Activated B cell treated with CpG ODN at 0.5 μM for 24 hours (primary cell): ENCODE measurements at places on chromosomes 1 and 21.

DNA sequence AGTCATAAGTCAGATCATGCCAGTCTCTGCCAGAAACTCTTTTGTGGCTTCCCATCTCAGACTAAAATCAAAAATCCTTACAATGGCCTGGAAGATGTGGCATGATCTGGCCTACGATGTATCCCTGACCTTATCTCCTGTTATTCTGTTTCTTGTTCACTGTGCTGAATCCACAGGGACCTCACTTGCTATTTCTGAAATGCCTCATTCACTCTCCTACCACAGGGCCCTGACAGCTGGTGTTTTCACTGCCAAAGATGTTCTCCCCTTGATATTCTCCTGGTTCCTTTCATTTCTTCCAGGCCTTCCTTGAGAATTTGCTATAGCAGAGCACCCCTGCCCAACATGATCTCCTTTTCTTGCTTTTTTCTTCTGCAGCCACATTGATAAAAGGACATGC, 1.7 kb downstream of the DNALI1 start:
- no peak for DNase-seq

- no peak for DNase-seq
These were observed 10.7 kb downstream of the RAB42 start for GRCh38 chr1:28602536-28603439.

GRCh38 chr21:44958471-44959191, 18.8 kb downstream of the SLX9 start:
- no peak for DNase-seq

DNA sequence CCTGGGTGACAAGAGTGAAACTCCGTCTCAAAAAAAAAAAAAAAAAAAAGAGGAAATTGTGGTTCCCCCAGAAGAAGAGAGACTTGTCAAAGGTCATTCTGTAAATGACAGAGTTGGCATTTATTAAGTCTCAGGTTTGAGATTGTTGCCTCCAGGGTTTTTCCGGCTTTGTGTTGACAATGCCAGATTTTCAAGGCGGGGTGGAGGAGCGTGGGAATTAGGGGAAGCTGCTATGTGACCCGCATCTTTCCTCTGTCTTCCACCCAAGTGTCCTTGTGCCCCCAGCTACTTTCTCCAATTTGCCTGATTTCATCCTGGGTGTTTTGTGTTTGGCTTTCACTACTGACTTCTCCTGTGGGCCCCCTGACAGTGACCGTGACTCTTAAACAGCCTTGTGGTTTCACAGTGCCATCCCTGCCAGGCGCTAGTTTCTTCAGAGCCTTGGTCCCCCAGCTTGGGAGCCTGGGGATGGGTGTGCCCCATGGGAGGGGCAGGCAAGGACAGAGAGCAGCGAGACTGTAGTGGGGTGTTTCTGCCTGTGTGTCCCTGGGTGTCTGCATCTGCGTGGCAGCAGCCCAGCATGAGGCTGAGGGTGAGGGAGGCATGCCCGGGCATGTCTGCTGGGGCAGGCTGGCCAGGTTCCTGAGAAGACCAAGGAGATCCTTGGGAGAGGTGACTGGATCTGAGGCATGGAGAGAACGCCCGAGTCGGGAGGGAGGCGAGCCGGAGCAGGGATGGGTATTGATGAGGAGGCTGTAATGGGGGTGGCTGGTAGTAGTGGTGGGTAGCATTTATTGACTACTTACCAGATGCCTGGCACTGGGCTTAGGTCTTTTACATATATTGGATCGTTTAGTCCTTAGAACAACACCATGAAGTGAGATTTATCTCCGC, 46.3 kb downstream of the IER5 start:
- peak; percentile 63 for DNase-seq

- DNase-seq = no peak
These were observed 351.5 kb upstream of the PLD5 start for GRCh38 chr1:242876030-242876429.

- no peak for DNase-seq
These were observed 105.7 kb upstream of the USP24 start for GRCh38 chr1:55320891-55321290.

DNA sequence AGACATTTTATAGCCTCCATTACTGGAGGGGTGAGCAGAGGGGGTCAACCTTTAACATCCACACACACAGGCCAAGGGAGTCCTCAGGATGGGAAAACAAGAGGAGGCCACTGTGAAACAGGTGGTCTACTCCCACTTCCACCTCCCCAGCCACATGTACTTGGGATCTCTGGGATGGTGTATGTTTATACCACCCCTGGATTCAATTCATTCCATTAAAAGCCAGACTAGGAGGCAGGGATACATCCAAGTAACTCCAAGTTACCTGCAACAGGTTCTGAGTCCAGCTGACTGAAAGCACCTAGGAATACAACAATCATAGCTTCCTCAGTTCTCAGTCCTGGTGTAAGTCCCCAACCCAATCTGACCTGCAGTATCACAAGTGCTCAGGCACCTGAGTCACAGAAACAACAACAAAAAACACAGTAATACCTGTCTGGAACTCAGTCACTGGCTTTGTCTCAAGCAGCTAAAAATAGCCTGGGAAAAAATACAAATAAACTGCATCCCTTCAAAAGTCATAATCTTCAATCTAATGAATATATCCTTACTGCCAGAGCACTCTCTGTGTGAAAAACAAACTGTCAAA, 9.8 kb downstream of the ERI3 start:
- DNase-seq = no peak

- DNase-seq = no peak
These were observed 218.9 kb upstream of the C1orf105 start for GRCh38 chr1:172201572-172201971.

- peak; percentile 41 for DNase-seq
These were observed 17.3 kb downstream of the NOC2L start for GRCh38 chr1:941588-942383.

- DNase-seq = no peak
These were observed 37.2 kb upstream of the SIM2 start for GRCh38 chr21:36661511-36662309.

DNA sequence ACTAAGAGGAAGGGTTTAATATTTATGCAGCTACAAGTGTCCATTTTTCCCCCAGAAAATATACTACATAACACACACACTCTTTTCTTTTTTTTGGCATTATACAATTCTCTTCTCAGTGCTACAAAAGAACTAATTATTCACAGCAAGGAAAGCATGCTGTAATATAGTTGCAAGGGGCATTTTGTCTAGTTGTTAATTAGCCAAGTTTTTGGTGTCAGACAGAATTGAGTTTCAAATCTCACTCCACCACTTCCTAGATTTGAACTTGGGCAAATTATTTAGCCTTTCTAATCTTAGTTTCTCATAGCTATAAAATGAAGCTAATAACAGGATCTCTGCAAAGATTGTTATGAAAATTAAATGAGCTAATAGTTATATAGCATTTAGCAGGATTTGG, 60.0 kb upstream of the VTCN1 start:
- no peak for DNase-seq

GRCh38 chr1:51439053-51439452, 80.0 kb downstream of the EPS15 start:
- no peak for DNase-seq

- DNase-seq = no peak
These were observed 10.7 kb downstream of the SPEN start for GRCh38 chr1:15858069-15858670.

- DNase-seq = no peak
These were observed 101.5 kb upstream of the TLR5 start for GRCh38 chr1:223244366-223245103.

DNA sequence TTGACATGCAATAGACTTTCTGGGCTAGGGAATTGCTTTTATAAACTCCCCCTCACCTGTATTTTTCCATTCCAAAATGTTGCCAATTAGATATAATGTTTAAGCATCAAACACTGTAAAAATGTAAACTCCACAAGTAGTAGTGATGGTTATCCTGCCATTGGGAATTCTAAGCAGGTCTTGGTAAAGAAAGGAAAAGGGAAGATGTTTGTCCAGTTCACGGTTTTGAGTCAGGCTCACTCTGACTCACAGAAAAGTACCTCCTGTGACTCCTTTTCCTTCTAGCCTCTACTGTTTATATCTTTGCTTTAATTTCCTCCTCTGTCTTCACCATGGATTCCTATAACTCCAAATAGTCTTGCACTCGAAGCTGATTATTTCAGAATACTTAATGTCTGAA, 19.0 kb upstream of the PTPN14 start:
- DNase-seq = no peak

- no peak for DNase-seq
These were observed 6.2 kb downstream of the TACSTD2 start for GRCh38 chr1:58570817-58571216.
